NCI-H460 (cell line): ENCODE measurements at places on chromosomes 3 and 15.

DNA sequence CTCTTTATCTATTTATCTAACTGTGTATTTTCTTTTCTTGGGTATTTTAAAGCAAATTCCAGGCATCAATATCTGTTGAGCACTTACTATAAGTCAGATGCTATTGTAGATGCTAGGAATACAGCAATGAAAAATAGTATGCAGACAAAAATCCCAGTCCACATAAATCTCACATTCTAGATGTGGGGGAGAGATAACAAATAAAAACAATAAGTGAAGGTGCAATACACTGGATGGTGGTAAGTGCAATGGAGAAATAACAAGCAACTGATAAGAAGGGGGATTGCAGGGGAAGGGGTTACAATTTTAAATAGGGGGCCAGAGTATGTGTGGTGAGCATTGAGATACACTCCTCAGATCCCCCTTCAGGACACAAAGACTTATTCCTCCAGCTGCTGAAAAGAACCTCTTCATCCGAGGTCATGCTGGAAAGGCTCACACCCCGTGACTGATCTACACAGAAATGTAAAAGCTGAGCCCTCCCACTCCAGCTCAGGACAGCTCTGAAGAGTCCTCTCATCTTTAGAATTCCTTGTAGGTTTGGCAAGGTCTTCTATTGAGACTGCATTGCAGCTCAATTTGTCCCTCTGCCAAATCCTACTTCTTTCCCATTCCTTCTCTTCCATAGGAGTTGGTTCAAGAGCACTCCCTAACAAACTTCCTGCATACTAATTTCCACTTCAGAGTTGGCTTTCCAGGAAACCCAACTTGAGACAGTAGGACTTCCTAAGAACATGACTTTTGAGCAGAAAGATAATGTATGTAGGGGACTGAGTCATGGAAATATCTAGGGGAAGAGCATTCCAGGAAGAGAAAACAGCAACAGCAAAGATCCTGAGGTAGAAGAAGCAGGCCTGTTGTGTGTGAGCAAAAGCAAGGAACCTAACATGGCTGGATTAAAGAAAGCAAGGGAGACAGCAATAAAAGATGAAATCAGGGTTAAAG is 8.1 kb upstream of the SCG3 start:
- DNase-seq = no peak

- DNase-seq = no peak
These were observed 11.3 kb downstream of the CGNL1 start for GRCh38 chr15:57387564-57388076.

DNA sequence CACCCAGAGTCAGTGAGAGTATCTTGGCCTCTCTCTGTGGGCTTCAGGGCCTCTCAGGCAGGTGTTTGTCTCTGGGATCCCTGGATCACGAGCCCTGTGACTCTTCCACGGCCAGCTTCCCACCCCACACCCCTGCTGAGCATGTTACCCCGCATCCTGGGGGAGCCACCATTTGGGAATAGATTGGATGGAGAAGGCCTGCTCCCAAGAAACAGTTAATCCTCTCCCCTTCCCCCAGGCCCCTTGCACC is 15.5 kb upstream of the SRP14 start:
- no peak for DNase-seq

DNA sequence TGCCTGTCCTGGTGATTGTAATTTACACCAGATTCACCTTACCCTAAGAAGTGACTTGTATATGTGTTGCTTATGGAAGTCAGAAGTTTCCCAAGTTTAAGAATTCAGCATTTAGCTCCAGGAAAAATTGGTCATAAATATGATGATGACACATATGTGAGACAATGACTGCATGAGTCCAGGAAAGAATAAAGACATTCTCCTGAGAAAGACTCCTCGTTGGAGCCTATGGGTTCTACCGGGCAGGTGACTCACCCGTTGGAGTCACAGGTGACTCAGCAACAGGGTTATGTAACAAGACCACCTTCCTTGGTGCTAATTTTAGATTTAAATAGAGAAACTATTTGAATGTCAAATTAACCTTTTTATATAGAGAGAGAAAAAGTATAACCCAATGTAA is 662.4 kb downstream of the FHIT start:
- no peak for DNase-seq

DNA sequence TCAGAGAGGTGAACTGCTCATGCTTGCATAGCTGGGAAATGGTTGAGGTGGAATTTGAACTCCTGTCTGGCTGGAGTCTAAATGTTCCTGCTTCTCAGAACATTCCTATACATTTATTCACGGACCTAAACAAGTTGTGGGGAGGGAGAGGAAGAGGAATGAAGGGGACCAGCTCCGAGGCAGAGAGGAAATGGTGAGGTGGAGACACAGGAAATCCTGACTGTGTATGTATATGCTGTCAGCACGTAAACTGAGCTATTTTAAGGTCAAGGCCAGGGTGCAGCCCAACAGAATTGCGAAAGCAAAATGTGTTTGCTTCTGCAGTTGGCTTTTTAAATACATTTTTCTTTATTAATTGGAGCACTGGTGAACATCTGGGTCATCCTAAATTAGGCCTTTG is 74.1 kb upstream of the POMGNT2 start:
- peak; percentile 12 for DNase-seq

- peak; percentile 17 for DNase-seq
These were observed 40.4 kb downstream of the DNAJB8 start for GRCh38 chr3:128426128-128426921.

DNA sequence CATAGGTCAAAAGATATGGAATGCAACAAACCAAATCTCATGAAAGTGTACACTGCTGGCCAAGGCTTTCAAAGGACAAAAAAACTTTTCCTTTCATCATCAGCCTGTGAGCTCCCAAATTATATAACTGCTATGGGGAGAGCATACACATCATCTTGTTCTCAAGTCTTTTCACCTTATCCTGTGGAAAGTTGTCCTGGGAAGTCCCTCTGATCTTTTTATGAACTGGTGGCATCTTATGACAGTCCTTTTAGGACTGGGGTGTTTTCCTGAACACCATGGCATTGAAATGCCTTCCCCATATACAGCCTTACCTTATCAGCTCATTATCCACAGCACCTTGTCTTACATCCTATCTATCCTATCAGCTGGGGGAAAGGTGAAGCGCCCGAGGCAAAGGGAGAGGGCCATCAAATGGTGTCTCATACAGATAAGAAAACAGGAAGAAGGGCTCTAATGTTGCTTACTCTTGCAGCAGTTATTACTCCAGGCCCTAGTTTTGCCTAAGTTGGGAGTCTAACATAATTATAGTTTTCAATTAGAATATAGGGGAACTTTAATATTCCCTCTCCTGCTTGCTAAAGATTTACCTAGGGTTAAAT is 61.5 kb upstream of the GOLIM4 start:
- no peak for DNase-seq

GRCh38 chr15:92665100-92665555 is 9.6 kb upstream of the FAM174B start:
- no peak for DNase-seq

DNA sequence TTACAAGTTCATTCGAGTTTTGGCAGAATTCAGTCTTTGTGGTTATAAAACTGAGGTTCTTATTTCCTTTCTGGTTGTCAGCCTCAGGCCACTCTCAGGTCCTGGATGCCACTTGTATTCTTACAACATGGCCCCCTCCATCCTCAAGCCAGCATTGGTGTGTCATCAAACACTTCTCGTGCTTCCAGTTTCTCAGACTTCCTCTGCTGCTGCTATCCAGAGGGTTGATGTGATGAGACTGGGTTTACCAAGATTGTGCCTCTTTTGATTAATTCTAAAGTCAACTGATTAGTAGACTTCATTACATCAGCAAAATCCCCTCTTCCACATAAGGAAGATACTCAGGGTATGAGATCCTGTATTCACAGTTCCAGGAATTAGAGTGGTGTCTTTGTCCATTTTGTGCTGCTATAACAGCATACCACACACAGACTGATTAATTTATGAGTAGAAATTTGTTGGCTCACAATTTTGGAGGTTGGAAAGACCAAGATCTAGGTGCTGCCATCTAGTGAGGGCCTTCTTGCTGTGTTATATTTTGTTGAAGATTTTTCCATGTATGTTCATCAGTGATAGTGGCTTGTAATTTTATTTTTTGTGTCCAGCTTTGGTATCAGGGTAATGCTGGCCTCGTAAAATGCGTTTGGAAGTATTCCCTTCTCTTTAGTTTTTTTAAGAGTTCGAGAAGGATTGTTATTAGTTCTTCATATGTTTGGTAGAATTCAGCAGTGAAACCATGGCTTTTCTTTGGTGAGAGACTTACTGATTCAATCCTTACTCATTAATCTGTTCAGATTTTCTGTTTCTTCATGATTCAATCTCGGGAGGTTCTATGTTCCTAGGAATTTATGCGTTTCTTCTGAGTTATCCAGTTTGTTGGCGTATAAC is 11.1 kb downstream of the LRCH3 start:
- no peak for DNase-seq

GRCh38 chr3:67647390-67647878 is 7.0 kb downstream of the SUCLG2 start:
- peak; percentile 62 for DNase-seq

- no peak for DNase-seq
These were observed 1271.0 kb downstream of the NSUN3 start for GRCh38 chr3:95333826-95334225.

GRCh38 chr15:80201256-80202015 is 48.6 kb downstream of the FAH start:
- no peak for DNase-seq

GRCh38 chr15:56098195-56098863 is 104.9 kb upstream of the NEDD4 start:
- DNase-seq = no peak

DNA sequence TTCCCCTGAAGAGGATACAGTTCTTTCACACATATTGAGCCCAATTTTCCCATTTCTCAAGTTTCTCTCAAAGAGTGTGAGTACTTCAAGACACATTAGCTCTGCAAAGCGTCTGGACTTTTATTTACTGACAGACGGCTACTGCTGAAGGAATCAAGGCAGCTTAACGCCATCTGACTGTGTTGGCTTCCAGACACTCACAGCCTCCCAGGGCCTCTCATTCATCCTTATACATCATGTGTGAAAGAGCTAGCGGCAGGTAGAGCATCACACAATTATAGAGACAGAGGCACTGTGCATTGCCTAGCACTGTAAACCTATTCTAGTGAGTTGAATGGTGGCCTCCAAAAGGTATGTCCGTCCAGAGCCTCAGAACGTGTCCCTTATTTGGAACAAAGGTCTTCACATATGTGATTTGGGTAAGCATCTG is 284.1 kb upstream of the STT3B start:
- no peak for DNase-seq

DNA sequence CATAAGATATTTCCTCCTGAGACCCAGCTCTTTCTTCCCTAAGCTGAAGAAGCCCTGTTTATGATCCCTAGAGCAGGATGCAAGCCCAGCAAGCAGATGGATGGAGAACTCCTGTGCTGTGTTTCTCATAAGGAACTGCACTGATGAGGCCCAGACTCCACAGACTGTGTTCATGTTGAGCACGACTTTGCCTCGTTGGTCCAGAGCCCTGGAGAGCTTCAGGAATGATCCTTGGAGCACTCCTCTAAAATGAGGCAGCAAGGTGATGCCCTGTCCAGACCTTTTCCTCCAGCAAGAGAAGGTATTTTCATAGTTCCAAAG is 83.8 kb downstream of the MYLK start:
- DNase-seq = no peak

- DNase-seq = no peak
These were observed 410.5 kb downstream of the LSAMP start for GRCh38 chr3:116034794-116035193.

DNA sequence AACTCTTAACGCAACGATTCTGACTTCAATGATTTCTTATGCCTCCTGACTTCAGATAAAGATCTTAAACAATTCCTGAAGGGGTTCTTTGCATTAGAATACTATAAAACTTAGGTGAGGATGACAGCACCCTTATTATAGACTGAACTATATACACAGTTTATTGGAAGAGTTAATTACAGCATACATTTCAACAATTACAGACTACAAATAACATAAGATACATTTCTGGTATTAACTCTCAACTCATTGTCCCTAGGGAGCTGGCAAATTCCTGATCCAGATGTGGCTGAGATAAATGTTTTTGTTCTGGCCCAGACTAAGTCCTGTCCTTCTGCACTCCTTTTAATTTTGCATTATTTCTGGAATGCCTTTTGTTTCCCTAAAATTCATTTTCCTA is 155.5 kb upstream of the TMC3 start:
- no peak for DNase-seq

DNA sequence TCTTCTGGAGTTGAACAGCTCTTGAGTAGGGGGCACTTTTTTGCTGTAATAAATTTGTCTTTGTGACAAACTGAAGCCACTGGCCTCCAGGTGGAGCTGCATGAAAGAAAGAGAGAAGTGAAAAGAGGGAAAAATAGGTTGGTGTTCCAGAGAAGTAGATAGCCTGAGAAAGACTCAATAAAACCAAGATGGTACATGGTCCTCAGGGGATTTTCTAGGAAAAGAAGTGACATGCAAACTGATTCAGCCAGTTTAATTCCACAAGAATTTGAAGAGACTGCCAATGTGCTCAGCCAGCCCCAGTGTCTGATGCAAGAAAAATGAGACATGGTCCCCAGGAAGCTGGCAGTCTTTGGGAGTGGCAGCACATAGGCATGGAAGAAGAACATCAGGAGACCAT is 152.7 kb downstream of the CD47 start:
- peak; percentile 12 for DNase-seq

GRCh38 chr3:54307566-54308180 is 185.3 kb downstream of the CACNA2D3 start:
- no peak for DNase-seq

- no peak for DNase-seq
These were observed 569.2 kb downstream of the ZBBX start for GRCh38 chr3:166810741-166811445.

DNA sequence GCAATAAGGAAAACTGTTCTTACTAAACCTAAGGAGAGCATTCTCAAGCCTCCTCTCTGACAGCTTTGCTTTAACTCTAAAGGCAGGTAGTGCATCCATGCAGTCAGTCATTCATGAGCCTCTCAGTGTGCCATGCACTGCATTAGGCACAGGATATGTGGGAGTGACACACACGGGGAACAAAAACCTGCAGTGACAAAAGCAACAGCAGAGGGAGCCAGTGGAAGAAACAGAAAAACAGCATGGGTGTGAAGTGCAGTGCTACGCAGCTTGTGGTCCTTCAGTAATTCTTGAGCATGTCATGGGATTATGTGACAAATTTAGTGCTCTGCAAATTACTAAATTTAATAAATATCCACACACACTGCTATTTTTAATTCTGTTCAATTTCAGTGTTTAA is 230.7 kb downstream of the BBX start:
- peak; percentile 29 for DNase-seq

DNA sequence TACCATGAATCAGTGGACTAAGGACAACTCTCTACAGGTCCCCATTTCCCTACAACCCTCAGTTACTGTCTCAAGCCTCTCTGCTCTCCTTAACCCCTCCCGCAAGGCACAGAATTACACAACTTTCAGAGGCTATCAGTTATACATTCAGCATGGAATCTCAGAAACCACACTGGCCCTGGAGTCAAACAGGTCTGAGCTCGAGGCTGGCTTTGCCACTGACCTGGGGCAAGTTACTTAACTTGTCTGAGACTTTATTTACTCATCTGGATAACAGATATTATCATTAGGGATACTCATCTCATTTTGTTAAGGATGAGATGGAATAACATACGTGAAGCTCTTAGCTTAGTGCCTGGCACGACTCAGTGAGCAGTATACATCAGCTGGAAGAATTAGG is 95.2 kb downstream of the WDR76 start:
- no peak for DNase-seq
